ENCODE measurements at places on chromosomes 4 and X. TPM values are rescaled to one million over a fixed set of nuclear protein-coding genes. Genes with fewer than 3 reads are reported as not detected.

SH3BP2 gene
- total RNA-seq, result 62.2 TPM

GRCh38 chr4:182023469-182023868, 219.7 kb upstream of the TENM3 start:
- no peaks in the 10 kb centered on the region for H3K27me3 ChIP-seq
- no peaks in the 10 kb centered on the region for H3K4me1 ChIP-seq
- no peak overlapping the region for H3K4me3 ChIP-seq
- H3K27ac ChIP-seq, result no peak overlapping the region
- no peaks in the 10 kb centered on the region for H3K36me3 ChIP-seq

DDX53 gene
- total RNA-seq, result not detected

STATH gene
- not detected for total RNA-seq

DNA sequence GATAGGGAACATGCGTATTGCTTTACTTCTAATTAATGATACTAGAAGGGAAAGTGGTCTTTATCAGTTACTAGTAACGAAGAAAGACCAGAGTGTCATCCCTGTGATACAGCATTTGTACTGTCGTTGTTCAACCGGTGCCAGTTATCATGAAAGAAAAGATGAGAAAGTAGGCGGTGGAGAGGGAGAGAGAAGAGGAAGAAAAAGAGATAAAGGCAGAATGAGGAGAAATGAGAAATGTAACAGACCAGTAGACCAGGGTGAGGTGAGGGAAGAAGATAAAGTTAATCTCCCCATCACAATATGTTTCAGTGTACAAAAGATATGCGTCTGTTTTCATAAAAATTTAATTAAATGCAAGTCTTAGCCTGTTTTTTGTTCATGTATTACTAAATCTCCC, 135.2 kb upstream of the HPGD start:
- no peaks in the 10 kb centered on the region for H3K36me3 ChIP-seq
- no peaks in the 10 kb centered on the region for H3K4me1 ChIP-seq
- DNase-seq, result no peak
- H3K27me3 ChIP-seq, result no peaks in the 10 kb centered on the region

- no peak overlapping the region for H3K4me3 ChIP-seq
- H3K4me1 ChIP-seq, result no peaks in the 10 kb centered on the region
- no peaks in the 10 kb centered on the region for H3K27me3 ChIP-seq
- no peak overlapping the region for H3K27ac ChIP-seq
- no peak for DNase-seq
Measured at GRCh38 chrX:107559506-107559905, 68.8 kb upstream of the PRPS1 start.

CPZ gene
- 1.2 TPM for total RNA-seq

GRCh38 chr4:184356366-184356765, 118.0 kb downstream of the IRF2 start:
- no peak for DNase-seq
- no peaks in the 10 kb centered on the region for H3K27me3 ChIP-seq
- no peaks in the 10 kb centered on the region for H3K36me3 ChIP-seq
- H3K27ac ChIP-seq, result no peak overlapping the region
- no peaks in the 10 kb centered on the region for H3K4me1 ChIP-seq

- H3K4me3 ChIP-seq, result no peak overlapping the region
- H3K36me3 ChIP-seq, result no peaks in the 10 kb centered on the region
- peaks cover 51% of the 10 kb centered on the region for H3K27me3 ChIP-seq
- no peaks in the 10 kb centered on the region for H3K4me1 ChIP-seq
Measured at GRCh38 chrX:153642655-153643430, 4.2 kb upstream of the DUSP9 start.

DNA sequence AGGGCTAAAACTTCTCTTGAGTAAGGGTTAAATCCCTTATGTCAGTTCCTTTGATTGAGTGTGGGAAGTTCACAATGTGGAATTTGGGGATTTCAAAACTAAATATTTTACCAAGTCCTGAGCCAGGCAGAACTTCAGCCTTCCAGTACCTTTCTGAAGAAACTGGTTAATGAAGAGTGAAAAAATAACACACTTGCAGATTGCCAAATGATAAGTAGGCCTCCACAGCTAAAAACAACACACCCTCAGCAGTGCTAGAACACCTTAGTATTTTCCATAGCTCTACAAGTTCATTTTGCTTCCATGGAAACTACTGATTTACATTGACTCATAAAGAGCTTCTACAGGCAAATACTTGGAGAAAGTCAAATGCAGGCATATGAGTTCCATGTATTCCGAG, 326.8 kb downstream of the ZNF674 start:
- DNase-seq, result no peak
- H3K27ac ChIP-seq, result no peak overlapping the region
- no peaks in the 10 kb centered on the region for H3K36me3 ChIP-seq
- H3K4me1 ChIP-seq, result no peaks in the 10 kb centered on the region
- H3K4me3 ChIP-seq, result no peak overlapping the region

TCP11X2 gene
- total RNA-seq, result not detected

FAM149A gene
- total RNA-seq, result 16.6 TPM

DNA sequence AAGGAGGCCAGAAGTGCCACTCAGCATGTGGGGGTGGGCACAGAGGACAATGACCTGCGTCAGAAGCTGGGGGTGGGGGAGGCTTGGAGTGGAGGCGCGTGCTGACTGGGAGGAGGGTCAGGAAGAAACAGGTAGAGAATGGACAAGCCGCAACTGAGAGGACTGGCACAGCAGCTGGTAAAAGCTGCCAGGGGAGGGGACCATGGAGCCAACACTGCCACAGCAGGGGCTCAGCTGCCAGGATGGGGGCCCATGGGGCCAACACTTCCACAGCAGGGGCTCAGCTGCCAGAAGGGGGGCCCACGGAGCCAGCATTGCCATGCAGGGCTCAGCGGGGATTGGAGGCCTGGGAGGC, 19.1 kb downstream of the RNF212 start:
- H3K36me3 ChIP-seq, result no peaks in the 10 kb centered on the region
- H3K4me3 ChIP-seq, result no peak overlapping the region
- no peaks in the 10 kb centered on the region for H3K4me1 ChIP-seq
- H3K27me3 ChIP-seq, result no peaks in the 10 kb centered on the region

DNA sequence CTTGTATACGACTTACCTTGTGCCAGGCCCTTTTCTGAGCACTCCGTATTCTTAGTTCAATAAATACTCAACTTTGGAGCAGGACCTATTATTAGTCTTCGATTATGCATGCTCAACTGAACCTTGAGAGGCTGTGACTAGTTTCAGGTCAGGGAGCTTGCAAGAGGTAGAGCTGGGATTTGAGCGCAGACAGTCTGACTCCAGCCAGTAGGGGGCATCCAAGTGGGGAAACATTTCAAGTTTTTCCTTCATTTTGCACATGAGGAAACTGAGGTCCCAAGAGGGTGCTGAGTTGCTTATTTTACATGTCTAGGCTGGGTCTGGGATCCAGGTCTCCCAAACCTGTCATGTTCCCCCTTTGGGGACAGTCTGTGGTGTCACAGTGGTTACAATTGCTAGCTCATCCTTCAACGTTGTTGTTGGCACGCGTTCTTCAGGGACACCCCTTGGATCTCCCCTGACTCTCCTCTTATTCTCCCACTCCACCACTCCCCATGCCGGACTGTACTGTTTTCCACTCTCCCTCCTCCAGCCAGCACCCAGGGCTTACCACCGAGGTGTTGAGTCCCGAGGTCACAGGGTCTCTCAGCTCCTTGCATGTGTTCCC, 6.7 kb upstream of the PRICKLE3 start:
- no peaks in the 10 kb centered on the region for H3K36me3 ChIP-seq
- no peaks in the 10 kb centered on the region for H3K27me3 ChIP-seq
- H3K4me3 ChIP-seq, result no peak overlapping the region
- H3K4me1 ChIP-seq, result no peaks in the 10 kb centered on the region
- H3K27ac ChIP-seq, result no peak overlapping the region

GRCh38 chrX:81301877-81302276, 100.0 kb downstream of the SH3BGRL start:
- no peaks in the 10 kb centered on the region for H3K27me3 ChIP-seq
- H3K4me3 ChIP-seq, result no peak overlapping the region
- no peak overlapping the region for H3K27ac ChIP-seq
- no peaks in the 10 kb centered on the region for H3K36me3 ChIP-seq
- H3K4me1 ChIP-seq, result no peaks in the 10 kb centered on the region

GRCh38 chrX:140507223-140507981, 2.5 kb upstream of the SOX3 start:
- H3K27ac ChIP-seq, result no peak overlapping the region
- H3K36me3 ChIP-seq, result no peaks in the 10 kb centered on the region
- H3K4me1 ChIP-seq, result no peaks in the 10 kb centered on the region
- no peak overlapping the region for H3K4me3 ChIP-seq
- peaks cover 69% of the 10 kb centered on the region for H3K27me3 ChIP-seq

ETDB gene
- total RNA-seq, result not detected

GRCh38 chrX:11886745-11887144, 128.7 kb downstream of the MSL3 start:
- no peak for DNase-seq
- no peaks in the 10 kb centered on the region for H3K27me3 ChIP-seq
- H3K4me1 ChIP-seq, result no peaks in the 10 kb centered on the region
- H3K36me3 ChIP-seq, result no peaks in the 10 kb centered on the region
- no peak overlapping the region for H3K4me3 ChIP-seq

DNA sequence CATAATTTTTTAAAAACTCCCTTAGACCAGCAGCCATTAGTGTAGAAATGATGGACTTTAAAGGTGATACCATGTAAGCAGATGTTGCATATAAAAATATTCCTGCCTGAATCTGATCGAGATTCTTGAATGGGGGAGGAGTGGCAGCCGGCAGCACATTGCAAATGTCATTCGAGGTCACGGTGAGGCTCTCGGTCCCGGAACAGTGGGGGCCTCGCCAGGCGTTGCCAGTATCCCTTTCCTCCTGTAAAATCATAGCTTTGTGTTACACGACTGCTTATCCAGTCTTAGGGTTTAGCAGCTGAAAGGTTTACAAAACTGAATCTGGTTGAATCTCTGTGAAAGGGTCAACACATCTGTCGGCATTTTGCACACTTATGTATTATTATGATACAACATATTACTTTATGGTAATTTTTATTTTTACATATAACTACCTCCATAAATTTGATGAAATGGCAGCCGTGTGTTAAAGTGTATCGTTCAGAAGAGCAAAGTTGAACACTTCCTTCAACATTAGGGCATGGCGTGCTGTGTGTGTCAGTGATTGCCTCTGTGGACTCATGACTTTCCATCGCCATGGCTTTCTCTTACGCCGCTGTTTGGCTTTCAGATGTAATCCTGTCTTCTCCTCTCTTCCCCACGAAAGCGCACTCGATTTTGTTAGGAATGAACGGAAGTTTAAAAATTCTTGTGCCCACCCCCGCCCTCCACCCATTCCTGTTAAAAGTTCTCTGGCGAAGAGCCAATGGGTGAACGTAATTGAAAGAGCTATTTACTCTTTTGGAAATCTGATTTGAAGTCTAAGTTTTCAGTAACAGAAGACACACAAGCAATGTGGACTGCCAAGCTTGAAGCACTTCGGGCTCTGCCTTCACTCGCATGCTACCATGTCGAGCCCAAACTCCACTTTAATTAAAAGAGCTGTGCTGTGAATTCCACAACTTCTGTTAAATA, 114.8 kb downstream of the STOX2 start:
- no peak overlapping the region for H3K27ac ChIP-seq
- H3K4me1 ChIP-seq, result no peaks in the 10 kb centered on the region
- no peaks in the 10 kb centered on the region for H3K36me3 ChIP-seq
- H3K4me3 ChIP-seq, result no peak overlapping the region

DNA sequence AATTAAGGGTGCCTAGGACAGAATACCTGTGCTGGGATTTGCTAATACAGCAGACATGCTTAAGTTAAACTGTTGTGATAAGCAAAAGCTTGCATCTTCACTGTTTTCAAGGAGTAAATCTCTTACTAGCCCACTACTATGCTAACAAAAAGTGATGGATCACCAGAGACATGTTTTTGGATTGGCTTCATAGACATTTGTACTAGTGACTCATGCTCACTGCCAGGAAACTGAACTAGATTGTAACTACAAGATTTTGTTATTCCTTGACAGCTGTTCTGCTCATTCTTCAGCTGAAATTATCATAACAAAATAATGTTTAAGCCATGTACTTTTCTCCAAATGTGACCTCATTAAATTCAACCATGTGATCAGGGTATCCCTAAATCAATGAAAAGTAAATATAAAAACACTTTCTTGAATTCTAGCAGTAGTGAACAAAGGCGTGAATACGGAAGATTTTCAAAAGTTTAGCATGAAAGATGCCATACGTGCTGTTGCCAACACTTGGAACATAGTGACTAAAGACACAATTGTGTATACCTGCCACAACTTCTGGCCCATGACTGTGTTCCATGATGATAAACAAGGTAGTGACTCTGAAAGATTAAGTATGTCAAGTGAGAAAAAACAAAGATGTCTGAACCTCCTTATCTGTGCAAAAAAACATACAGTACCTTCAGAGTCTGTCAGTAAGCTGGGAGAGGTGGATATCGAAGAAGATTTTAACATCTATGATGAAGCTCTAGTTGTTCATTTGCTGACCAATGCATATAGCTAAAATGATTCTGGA, 154.0 kb downstream of the BTC start:
- no peaks in the 10 kb centered on the region for H3K27me3 ChIP-seq
- H3K36me3 ChIP-seq, result no peaks in the 10 kb centered on the region
- H3K4me3 ChIP-seq, result no peak overlapping the region
- no peak for DNase-seq
- H3K27ac ChIP-seq, result no peak overlapping the region

FAM47E gene
- total RNA-seq, result 4.8 TPM

- no peak overlapping the region for H3K4me3 ChIP-seq
- H3K36me3 ChIP-seq, result no peaks in the 10 kb centered on the region
- H3K4me1 ChIP-seq, result no peaks in the 10 kb centered on the region
- no peak for DNase-seq
- H3K27me3 ChIP-seq, result no peaks in the 10 kb centered on the region
Measured at GRCh38 chr4:92235731-92236130, 68.0 kb upstream of the GRID2 start.

Measured in colonic mucosa (tissue), 4 donors.